ENCODE measurements at places on chromosomes 1 and 21.

- DNase-seq: no peak
These were observed 40.7 kb upstream of the VASH2 start for GRCh38 chr1:212909652-212910063.

DNA sequence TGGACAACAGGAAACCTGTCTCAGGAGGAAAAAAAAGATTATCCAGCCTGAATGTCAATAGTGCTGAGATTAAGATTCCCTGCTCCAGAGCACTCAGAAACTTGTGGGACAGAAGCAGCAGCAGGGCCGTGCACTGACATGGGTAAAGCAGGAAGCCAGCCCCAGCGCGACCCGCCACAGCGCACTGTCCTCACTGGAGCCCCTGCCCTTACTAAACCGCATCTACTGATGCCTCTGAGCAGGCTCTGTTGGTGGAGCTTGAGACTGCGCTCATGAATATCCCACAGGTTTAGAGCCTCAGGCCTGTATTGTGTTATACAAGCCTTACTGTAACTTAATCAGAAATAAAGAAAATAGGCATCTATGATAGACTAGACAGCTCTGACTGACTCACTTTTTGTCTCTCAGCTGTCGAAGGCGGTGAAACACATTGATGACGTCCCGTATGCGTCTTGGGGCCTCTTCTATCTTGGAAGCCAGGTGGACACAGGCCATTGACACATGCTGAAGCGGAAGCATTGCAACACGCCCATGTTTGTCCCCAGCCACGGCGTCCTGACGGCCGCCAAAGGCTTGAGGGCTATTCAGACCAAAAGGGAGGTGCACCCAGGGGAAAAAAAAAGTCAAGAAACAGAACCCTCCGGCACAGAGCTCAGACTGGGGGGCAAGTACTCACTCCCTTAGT, 1.2 kb downstream of the CCNL2 start:
- DNase-seq: no peak

GRCh38 chr21:44695641-44696040, 1.3 kb upstream of the KRTAP10-12 start:
- DNase-seq: no peak

DNA sequence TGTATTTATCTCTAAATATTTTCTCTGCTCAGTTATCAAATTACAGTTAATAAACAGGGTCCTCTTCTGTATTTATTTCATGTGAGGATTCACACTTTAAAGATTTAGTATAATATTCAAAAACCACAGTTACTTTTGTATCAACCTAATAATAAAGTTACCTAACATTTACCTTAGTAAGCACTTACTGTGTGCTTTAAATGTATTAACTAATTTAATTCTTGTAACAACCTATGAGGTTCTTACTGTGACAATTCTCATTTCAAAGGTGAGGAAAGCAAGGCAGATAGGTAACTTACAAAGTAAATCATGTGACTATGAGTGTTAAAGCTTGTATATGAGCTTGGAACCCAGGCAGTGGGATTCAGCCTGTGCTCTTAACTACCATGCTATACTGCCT, 30.2 kb downstream of the DNAH14 start:
- no peak for DNase-seq

DNA sequence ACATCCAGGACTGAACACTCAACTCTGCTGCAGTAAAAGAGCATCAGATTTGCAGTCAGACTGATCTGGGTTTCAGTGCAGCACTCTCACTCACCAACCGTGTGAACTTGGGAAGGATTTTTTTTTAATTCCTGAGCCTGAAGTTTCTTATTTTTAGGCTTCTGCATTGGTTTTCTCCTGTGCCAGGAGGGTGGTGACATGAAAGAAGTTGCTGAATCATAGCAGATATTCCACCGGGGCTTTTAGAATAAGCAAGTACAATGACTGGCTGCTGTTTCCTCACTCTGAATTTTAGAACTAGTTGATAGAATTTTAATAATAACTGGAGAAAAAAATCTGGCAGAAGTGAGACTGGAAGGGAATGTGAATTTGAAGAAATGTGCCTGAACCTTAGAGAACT, 11.6 kb downstream of the ADAM30 start:
- DNase-seq: no peak

- no peak for DNase-seq
These were observed 15.0 kb downstream of the DPT start for GRCh38 chr1:168714012-168714411.

DNA sequence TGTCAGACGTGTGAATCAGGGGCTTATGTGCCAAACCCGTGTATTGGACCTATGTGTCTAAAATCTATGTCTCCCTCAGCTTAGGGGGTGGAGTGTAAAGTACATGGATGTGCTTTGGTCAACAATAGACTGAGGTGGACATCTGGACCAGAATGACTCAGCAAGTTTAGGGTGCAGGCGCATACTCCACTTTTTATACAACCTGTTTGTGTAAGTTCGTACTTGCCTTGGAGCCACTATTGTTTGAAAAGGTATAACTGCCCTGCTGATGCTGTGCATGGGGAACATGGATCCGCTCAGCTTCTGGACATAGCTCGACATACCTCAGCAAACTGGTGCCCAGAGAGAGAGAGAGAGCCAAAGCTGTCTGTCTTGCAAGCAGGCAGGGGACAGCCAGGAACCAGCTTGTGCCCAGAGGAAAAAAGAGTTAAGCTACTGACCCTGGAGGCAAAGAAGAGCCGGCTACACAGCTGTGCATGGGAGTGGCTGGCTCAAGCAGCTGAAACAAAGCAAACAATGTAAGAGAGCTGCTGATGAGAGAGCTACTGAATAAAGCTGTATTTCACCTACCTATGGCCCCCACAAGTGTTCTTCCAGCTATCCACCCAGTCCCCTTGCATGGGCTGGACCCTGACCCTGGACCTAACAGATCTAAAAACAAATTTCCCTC, 41.2 kb downstream of the GJA5 start:
- no peak for DNase-seq

GRCh38 chr1:222167896-222168295, 380.0 kb downstream of the HHIPL2 start:
- no peak for DNase-seq

- no peak for DNase-seq
These were observed 202.3 kb downstream of the TNR start for GRCh38 chr1:175540896-175541645.

- no peak for DNase-seq
These were observed 113.9 kb upstream of the DPT start for GRCh38 chr1:168842916-168843315.

DNA sequence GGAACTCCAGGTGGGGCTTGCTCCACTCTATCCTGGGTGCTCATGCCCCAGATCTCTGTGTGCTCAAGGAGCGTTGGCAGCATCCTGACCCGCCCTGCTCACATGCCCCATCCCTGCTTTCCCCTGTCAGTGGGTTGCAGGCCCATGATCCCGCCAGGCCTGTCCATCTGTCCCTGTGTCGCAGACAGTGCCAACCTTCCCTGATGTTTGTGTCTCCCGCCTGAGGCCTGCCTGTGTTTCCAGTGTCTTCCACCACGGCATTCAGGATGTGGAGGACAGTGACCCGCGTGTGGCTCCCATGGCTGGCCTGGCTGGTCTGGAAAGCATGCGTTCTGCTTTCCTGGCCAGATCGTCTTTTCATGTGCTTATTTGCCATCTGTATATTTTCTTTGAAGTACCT, 82.9 kb downstream of the PCBP3 start:
- DNase-seq: no peak

Data from ecto neural progenitor cell (in vitro differentiated cells).